K562 (cell line): ENCODE measurements at places on chromosomes 13 and 19.

DNA sequence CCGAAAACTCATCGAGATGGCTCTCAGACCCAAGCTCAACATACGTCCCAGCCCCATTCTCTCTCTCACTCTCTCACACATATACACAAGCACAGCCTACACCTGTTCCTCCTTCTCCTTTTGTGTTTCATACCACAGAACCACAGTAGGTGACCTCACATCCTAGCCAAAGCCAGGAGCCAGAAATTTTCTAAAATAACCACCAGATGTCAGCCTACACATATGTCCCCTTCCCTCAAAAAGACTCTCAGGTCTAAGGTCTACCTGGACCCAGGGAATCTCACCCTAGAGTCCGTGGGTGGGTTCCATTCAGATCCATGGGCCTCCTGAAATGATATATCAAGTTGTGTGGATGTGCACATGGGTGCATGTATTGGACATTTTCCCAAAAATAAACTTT, 104.2 kb upstream of the IPO5 start:
- peak; percentile 16 for DNase-seq

- peak; percentile 37 for DNase-seq
Measured at GRCh38 chr19:55340784-55341147, 1.1 kb downstream of the KMT5C start.

GRCh38 chr19:8831832-8832131, 322 bp downstream of the ZNF558 start:
- DNase-seq: no peak

DNA sequence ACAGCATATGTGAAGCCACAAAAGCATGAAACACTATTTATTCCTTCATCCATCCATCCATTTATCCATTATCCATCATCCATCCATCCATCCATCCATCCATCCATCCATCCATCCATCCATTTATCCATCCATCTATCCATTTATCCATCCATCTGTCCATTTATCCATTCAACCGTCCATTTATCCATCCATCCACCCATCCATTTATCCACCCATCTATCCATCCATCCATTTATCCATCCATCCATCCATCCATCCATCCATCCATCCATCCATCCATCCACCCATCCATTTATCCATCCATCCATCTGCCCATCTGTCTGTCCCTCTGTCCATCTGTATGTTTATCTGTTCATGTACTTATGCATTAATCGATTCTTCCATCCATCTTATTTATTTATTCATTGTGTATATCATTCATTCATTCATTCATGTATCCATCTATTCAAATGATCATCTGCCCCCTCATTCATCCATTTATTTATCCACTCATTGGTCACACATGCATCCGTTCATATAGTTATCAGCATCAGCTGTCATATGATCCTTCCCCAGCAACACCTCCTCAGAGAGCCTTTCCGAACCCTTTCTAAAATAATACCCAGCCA, 7.0 kb upstream of the MYH14 start:
- DNase-seq: no peak

DNA sequence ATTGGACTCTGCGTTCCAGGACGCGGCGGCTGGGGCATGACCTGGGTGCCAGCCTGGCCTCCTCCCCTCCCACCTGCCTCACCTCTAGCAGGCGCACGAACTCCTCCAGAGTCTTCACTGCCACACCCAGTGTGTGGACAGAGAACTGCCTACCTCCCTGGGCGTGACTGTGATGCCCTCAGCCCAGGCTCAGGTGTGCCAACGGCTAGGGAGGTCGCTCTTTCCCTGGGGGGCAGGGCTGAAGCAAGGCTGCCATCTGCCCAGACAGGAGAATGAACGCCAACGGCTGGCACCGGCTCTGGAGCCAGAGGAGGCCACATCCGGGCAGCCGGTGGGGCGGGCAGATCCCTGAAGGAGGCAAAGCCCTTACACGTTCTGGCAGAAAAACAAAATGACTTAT, 11.3 kb downstream of the NANOS3 start:
- DNase-seq: no peak

- DNase-seq: no peak
Measured at GRCh38 chr19:35039881-35040825, 1.4 kb upstream of the HPN start.

DNA sequence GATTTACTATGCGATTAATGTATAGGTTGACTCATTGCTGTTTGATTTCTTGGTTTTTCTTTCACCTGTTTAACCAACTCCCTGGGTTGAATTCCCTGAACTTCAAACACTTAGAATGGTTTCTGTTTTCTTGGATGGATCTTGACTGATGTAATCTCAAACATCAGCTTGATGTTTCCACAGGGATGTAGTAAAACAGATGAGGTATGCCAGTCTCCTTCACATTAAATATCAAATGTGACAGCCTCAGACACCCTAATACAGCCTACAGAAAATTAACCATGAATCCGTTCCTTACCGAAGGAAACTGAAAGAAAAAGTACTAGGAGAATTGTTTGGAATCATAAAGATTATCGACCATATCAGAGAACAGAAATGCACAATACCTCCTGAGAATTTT, 631.2 kb downstream of the GPC5 start:
- no peak for DNase-seq

DNA sequence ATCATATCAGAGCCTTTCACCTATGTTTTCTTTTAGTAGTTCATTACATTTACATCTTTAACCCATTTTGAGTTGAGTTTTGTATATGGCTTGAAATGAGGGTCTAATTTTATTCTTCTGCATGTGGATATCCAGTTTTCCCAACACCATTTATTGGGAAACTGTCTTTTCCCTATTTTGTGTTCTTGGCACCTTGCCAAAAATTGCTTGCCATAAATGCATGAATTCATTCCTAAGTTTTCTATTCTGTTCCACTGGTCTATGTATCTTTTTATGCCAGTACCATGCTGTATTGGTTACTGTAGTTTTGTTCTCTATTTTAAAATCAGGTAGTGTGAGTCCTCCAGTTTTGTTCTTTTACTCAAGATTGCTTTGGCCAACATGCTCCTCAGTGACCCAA, 144.0 kb upstream of the OBI1 start:
- DNase-seq: no peak

- DNase-seq: no peak
Measured at GRCh38 chr13:41601718-41602445, 144.5 kb downstream of the RGCC start.

DNA sequence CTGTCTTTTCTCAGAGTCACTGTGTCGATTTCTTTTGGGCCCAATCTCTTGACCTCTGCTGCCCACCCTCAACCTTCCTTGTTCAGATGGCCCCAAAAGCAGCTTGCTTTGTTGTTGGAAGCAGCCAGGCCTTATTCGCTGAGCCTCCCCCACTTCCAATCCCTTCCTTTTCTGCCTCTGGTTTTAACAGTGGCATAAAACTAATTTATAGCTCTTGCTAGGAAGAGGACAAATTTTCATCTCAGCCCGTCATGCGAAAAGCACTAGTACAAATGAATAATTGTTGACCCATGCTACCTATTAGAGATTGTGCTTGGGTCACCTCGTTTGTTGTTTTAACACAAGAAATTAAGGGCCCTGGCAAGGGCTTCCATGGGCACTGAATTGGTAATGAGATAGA, 51.1 kb downstream of the SIAH3 start:
- DNase-seq: no peak

DNA sequence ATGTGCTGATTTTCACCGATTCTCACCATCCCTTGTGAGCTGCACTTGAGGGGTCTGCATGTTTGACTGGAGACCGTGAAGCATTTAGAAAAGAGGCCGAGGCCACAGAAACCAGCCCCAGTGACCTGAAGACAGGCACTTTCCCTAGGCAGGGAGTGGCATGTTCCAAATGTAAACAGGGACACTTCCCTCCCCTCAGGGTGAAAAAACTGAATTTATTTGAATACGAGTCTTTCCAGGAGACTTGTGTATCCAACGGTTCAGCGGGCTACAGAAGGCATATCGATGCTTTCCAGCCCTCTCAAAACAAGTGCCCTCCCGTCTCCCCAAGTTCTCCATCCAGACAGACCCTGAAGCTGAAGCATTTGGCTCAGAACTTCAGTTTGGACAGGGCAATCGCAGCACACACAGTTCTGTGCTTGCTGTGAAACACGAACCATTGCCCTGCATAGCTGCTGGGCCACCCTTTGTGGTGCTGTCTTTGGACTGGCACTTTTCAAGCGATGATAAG, 106.1 kb downstream of the ZIC5 start:
- DNase-seq: no peak

GRCh38 chr13:79423801-79424642, 18.0 kb upstream of the RBM26 start:
- peak; percentile 11 for DNase-seq

GRCh38 chr13:113552079-113552478, 32.5 kb upstream of the TFDP1 start:
- DNase-seq: no peak

DNA sequence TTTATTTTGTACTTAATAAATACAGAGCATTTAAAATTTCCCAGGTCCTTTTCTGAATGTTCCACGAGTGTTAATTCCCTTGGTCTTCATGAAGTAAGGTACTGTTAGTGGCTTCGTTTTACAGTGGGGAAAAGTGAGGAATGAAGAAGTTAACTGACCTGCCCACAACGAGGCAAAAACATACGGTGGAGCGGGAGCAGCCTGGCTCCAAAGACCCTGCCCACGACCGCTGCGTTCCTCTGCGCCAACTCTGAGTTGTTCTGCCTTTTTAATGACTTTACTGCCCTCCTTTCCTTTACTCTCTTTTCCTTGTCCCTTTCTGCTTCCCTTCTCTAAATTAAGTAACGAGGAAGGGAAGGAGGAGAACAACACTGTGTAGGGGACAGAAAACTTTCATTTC, 392.9 kb downstream of the PCDH9 start:
- no peak for DNase-seq

DNA sequence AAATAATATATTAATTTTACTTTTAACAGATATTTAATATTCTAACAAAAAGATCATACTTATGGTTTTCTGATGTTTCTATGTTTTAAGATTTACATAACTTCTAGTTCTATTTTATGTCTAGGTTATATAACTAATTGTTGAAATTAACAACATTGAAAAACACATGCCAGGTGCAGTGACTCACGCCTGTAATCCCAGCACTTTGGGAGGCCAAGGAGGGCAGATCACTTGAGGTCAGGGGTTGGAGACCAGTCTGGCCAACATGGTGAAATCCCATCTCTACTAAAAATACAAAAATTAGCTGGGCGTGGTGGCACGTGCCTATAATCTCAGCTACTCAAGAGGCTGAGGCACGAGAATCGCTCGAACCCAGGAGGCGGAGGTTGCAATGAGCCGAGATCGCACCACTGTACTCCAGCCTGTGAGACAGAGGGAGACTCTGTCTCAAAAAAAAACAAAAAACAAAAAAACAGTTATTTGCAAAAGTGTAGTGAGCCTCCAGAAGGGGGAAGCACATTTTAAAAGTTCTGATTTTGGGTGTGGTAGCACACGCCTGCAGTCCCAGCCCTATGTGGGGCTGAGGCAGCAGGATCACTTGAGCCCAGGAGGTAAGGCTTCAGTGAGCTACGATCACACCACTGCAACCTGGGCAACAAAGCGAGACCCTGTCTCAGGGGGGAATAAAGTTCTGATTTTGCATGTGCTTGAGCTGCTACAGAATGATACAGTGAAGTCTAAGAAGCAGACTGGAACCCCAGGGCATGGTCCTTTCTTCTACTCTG, 18.7 kb downstream of the MIPEP start:
- no peak for DNase-seq

DNA sequence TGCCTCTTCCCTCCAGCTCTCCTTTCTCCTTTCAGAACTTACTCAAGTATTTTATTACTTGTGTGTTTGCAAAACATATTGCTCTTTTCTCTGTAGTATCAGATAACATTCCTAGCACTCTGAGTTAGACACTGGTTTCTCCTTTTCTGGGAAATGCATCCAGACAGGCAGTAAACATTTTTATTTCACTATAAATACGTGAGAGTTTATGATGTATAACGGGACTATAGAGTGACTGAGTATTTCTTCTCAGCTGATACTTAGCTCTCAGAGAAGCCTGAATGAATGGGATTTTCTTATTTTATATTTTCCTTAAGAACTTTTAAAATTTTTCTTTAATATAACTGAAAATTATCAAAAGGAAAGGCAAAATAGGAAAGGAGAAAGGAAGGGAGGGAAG, 211.2 kb upstream of the EDNRB start:
- no peak for DNase-seq

GRCh38 chr13:45047394-45048310, 58.3 kb downstream of the GPALPP1 start:
- peak; percentile 70 for DNase-seq

GRCh38 chr13:50693727-50694126, 149.8 kb downstream of the DLEU7 start:
- no peak for DNase-seq

DNA sequence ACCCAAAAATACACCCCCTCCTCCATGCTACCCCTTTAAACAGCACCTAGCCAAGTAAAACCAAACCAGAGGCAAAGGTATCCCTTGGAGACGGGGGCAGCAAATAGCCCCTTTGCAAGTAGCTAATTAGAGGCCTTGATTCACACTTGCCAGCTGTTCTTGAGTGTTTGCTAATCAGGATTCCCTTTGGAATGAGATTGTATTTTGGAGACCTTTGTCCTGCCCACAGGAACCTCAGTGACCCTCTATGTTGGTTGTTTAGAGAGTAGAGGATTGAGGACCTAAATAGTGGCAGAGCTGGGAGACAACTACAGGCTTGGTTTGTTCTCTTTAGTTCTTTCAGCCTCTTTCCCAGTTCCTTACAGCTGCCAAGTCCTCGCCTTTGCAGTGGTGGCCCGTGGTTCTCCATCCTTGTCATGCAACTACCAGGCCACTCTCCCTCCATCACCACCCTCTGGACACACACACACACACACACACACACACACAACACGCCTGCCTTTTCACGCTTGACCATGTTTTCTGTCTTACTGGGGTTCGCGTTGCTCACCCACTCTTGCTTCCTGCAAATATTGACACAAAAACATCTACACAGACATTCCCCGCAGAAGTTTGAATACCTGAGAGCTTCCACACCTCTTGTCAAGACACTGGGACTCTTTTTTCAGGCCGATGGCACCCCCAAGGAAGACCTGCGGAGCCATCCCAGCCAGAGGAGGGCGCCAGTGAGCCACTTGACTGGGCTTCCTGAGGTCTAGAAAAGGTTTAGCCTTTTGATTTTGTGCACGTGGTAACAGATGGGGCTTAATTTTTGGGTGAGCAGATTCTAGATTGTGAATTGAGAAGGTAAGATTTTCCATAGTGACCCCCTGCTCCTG, 80.0 kb upstream of the GPR183 start:
- DNase-seq: peak; percentile 78

- no peak for DNase-seq
Measured at GRCh38 chr19:2478756-2479555, 3.0 kb downstream of the GADD45B start.

DNA sequence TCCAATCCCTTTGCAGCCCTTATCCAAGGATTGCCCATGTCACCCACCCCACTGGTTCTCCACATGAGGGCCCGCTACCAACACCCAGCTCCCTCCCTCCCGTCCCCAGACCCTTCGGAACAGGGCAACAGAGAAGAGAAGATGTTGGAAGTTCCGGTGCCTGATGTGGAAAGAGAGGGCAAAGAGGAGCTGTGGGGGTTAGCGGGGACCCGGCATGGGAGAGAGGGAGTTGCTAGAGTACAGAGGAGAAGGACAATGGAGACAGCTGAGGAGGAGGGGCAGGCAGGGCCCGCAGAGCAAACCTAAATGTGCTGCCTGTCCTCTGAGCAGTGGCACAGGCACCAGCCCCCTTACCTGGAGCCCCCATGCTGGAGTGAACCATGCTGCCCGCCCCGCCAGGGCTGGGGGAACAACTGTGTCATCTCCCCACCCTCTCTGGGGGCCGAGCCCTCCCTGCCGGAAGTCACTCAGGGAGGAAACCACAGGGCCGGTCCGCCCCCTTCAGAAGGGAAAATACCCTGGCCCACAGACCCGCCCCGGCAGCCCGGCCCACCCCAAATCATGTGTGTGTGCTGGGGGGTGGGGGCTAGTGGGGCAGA, at the start of gene POU2F2:
TSS of gene POU2F2 (minus strand) at position 417 of the 599 bp plus-strand sequence. CDS start at position 382, 35 bp downstream.
- peak; percentile 40 for DNase-seq

- peak; percentile 73 for DNase-seq
Measured at GRCh38 chr19:21358768-21359451, at the start of gene ZNF738. ZNF738 (plus strand) TSS chr19:21359000; CDS start chr19:21359141, 141 bp downstream.
